ENCODE measurements at places on chromosomes 12 and 14.

GRCh38 chr12:93197067-93197593, 180.6 kb upstream of the NUDT4 start:
- no peak for DNase-seq

- no peak for DNase-seq
These were observed 109.0 kb downstream of the CHST11 start for GRCh38 chr12:104565606-104566243.

DNA sequence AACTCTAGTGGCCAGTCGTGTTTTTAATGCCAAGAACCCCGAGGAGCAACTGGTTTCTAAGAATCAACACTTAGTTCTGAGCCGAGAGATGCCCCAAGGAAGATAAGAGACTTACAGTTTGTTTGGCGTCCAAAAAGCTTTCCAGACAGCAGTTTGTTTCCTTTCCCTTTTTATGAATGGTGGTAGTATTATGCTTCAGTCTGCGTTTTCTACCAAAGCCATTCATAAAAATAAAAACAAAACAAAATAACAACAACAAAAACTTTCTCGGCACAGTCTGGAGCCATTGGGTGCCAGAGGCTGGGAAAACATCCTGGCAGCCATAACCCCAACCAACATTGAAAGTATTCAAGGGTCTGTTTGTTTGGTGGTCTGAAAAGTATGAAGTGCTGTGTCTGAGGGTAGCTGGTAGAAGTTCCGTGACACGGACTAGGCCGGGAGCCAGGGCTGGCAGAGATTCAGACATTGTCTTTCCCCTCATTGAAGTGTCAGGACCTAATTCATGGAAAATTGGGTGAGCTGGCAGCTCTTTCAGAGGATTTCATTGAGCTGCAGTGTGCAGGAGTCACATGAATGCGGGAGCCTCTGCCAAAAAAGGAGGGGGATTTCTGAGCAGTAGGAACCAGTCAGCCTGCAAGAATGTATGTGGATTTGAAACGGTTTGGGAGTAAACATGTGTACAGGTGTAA, 124.2 kb downstream of the HMGA2 start:
- no peak for DNase-seq

- no peak for DNase-seq
These were observed 1314.6 kb upstream of the TMEM132C start for GRCh38 chr12:126952096-126953007.

DNA sequence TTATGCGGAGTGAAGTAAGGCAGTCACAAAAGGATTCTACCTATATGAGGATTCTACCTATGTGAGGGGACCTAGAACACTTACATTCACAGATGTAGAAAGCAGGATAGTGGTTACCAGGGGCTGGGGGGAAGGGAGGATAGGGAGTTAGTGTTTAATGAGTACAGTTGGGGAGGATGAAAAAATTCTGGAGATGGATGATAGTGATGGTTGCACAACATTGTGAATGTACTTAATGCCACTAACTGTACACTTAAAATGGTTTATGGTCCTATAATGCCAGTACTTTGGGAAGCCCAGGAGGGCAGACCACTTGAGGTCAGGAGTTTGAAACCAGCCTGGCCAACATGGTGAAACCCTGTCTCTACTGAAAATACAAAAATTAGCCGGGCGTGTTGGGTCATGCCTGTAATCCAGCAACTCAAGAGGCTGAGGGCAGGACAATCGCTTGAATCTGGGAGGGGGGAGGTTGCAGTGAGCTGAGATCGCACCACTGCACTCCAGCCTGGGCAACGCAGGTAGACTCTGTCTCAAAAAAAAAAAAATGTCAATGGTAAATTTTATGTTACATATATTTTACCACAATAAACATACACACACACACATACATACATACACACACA, 25.4 kb downstream of the SVOP start:
- no peak for DNase-seq

DNA sequence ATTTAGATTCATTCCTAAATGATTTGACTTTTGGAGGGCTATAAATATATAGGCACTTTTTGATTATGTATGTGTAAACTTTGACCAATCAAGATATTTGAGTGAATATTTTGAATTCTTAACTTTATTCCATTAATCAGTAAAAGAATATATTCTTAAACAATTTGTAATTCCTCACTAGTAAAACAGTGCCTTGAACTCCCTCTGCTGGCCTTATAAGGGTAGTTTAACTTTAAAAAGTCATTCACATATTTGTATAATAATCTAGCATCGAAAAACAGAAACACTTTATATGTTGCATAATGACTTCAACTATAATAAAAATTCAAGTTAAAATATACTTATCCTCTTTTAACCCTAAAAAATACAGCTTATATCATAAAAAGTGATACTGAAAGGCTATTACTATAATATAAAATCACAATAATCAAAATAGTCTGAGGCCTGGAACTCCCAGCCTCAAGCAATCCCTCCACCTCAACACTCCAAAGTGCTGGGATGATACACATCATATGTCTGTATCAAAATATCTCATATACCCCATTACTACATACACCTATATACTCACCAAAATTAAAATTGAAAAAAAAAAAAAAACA, 31.2 kb downstream of the CCDC59 start:
- DNase-seq, result peak; percentile 58

DNA sequence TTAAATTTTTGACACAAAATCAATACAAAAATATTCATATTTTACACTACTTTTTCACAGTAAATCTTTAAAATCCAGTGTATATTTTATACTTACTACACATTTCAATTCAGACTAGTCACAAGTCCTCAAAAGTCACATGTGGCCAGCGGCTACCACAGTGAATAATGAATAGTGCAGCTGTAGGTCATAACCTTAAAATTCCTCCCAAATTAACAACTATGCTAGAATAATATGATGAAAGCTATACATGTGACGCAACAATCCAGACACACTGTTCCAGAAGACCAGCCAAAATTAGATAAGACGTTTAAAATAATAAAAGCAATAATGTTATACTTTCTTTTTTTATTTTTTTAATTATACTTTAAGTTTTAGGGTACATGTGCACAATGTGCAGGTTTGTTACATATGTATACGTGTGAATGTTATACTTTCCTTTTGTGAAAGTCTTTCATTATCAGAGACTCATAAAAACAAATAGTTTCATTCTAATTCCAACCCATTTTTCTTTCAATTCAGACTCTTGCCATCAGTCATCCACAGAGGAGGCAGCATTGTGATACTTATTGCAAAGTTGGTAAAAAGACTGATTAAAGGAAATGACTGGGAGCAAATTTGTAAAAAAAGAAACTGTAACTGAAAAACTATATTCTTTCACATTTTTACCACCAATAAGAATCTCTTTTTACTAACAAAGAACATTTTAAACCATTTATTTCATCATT, 67.0 kb downstream of the C2CD5 start:
- DNase-seq, result no peak

DNA sequence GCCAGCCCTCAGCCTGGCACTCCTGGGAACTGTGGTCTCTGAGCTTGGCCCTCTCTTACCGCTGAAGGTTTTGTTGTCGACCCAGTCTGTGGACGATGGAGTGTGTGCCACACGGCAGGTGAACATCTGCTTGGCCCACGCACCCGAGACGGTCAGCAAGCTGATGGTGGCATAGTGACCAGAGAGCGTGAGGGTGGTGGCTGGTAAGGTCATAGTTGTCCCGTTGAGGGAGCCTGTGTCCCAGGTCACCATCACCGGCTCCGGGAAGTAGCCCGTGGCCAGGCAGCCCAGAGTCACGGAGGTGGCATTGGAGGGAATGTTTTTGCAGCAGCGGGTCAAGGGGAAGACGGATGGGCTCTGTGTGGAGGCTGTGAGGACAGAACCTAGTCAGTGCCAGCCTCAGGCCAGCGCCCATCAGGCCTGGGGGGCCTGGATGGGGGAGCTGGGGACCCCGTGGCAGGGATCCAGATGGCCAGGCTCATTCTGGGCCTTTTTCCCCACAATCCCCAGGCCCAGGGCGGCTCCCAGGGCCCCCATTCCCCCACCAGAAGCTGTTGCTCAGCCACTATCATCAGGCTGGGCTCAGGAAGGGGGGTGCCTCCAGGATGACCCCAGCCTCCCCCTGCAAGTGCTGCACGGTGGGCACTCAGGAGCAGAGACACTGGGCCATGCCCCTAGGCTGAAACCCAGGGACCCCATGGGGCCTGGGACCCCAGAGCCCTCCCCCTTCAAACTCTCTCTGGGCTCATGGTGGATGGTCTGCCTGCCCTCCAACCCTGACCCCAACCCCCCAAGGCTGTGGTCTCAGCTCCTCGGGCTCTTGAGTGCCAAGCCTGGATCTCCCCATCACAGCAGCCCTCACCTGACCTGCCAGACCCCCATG, 75.2 kb downstream of the TMEM121 start:
- DNase-seq, result no peak

DNA sequence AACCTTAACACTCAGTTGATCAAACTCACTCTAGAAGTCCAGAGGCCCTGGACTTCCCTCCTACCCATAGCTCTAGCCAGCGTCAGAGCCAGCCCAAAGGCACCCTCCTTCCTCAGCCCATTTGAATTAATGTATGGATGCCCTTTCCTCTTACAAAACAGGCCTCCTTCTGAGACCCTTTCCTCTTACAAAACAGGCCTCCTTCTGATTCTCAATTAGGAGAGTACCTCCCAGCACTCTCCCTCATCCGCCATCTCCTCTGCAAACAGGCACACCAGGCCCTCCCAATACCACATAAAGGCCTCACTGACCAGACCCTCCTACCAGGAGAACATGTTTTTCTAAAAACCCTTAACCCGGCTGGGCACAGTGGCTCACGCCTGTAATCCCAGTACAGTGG, 65.7 kb downstream of the MOK start:
- no peak for DNase-seq

- DNase-seq, result no peak
These were observed 50.9 kb upstream of the PKP2 start for GRCh38 chr12:32947206-32948067.

- no peak for DNase-seq
These were observed 33.2 kb downstream of the CPNE8 start for GRCh38 chr12:38872156-38872555.

GRCh38 chr12:130872179-130873096, 572 bp downstream of the RAN start:
- no peak for DNase-seq

DNA sequence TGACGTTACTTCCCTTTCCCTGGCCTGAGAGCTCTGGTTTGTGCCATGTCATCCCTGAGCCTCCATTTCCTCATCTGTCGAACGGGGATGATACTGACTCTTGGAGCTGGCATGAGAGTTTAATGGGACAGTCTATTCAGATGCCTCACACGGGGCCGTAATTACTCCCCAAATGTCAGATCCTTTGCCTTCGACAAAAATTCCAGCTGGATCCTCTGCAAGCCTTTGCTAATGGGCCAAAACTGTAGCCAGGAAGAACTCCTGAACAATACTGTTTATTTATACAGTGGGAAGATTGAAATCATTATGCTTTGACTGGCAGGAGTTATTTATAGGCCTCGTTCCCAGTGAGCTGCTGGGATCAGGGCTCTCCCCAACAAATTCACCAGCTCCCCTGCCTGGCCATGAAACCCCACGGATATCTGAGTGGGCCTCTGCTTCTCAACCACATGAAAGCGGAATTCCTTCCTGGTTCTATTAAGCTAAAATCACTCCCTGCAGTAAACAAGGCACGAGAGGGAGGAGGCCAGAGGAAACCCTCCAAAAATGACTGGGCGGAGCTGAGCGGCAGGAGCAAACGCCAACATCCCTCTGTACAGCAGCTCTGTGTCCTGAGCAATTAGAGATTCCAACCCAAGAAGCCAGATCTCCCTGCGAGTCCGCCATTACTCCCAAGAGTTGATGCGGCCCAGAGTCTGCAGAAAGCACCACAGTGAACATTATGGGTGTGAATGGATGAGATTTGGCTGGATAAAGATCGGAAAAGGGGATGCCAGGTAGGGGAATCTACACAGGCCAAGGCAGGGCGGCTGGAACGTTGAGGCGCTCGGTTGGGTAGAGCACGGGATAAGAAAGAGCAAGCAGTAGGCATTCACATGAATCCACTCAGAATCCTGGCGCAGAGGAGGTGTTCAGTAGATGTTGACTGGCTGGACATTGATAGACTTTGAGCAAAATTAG, 326.1 kb downstream of the BCL11B start:
- no peak for DNase-seq

GRCh38 chr12:16857456-16857923, 251.5 kb upstream of the LMO3 start:
- no peak for DNase-seq

- DNase-seq, result no peak
These were observed 92.8 kb upstream of the ETV6 start for GRCh38 chr12:11556682-11557081.

- DNase-seq, result no peak
These were observed 158.7 kb downstream of the EGLN3 start for GRCh38 chr14:33792009-33792719.

DNA sequence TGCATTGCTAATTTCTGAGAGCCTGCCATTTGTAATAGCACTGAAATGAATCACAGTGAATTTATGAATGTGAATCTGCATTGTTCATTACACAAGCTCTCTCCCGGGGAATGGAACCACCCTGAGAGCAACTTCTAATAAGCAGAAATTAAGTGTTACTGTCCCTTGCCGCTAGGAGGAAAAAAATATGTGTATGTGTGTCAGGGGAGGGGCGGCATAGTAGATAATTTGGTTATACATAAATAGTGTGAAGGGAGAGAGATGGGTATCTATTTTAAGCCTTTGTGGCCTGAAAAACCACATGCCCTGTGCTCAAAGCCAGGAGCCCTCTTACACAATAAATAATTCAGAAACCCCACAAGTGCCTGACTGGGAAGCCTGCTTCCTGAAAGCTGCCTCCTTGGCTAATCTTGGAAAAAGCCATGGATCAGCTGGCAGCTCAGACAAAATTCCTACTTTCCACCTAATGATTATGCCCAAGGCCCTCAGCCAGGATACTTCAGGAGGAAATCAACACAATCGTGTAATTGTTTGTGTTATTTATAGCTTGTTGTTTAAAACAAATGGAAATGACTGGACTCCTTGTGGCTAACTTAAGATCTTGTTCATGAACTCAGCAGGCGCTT, 366.2 kb upstream of the KITLG start:
- DNase-seq, result no peak

GRCh38 chr14:71194251-71194650, 287.0 kb downstream of the PCNX1 start:
- no peak for DNase-seq

GRCh38 chr14:98904677-98905076, 367.3 kb downstream of the BCL11B start:
- DNase-seq, result no peak

DNA sequence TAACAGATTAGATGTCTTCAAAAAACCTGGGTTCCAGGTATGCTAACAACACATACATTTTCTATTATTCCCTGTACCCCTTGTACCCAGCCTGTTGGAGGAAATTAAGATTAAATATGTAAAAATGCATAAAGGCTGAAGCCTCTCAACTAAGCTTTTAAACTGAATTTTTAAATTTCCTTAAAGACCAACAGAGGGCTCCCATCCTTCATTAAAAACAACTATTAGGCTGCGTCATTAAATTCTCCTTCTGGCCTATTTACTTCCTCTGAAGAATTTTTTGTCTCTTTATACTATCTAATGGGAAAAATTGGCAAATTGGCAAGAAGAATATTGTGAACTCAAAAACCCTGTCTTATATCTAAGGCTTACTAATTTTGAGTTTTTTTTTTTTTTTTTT, 21.8 kb downstream of the SENP1 start:
- no peak for DNase-seq
